Urinary bladder (tissue), 4 donors: ENCODE measurements at places on chromosomes 2 and 18.

DNA sequence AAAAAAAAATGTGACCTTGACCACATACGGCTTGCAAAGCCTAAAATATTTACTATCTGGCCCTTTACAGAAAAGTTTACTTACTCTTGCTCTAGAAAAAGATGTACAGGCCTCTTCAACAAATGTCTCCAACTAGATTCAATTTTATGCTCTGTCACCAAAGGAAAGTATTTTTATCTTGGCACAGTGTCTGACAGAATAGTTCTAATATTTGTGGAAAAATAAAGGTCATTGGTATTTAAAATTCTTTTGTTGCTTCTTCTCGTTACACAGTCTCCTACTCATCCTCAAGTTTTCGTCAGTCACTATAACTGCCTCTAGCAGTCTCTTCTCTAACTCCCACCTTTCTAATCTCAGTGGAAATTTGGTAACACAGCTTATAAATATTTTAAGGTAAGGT lies 1.4 kb downstream of the RBKS start:
- no peak for DNase-seq

GRCh38 chr2:160703648-160704585 lies 210.3 kb upstream of the RBMS1 start:
- no peak for DNase-seq

DNA sequence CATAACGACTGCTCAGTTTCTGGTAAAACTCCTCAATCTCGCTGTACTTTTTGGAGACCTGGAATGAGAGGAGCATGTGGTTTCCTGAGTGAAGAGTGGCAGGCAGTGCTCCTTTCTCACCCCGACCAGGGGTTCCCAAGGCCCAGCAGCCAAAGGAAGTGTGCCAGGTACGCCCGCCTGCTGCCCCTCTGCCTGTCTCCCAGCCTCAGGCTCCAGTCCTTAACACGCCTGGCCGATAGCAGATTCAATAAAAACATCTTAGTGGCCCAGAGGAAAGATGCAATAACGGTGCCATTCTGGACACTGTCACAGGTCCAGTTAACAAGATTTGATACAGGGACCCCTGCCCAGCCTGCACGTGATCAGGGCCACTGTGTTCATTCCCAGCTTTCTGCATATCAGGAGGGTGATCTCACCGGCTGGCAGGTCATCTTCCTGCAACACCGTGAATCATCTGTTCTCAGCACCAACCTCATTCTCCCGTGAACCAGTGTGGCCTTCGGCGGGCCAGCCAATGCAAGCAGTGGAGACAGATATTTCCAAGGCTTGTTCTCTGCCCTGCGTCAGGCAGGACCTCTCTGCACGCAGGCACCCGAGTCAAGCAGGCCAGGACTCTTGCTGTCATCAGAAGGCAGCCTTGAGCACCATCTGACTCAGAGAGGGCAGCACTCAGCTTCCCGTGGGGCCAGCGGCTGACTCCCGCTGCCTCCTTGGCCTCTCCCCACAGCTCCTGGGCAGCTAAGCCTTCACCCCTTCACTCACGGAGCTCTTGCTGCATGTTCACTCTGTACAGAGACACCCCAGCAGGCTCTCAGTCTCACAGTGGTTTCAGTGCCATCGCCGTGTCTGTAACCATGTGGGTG lies 9.5 kb downstream of the HS1BP3 start:
- DNase-seq: no peak

GRCh38 chr2:213246497-213247281 lies 37.6 kb upstream of the SPAG16 start:
- no peak for DNase-seq

DNA sequence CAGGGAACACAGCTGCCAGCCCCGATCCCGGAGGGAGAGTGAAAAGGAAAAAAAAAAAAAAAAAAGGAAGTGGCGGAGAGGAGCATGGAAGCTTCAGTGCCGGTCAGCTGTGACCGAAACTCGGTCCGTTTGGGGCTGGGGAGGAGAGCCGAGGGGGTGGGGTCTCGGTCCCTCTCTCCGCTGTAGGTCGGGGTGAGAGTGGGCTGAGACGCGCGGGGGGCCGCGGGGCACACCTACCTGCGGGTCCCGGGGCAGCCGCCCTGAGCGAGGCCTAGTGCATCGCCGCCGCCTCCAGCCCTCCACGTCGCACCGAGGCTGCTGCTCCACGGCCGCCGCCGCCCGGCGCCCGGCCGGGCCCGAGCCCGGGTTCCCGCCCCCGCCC lies 536 bp downstream of the VPS54 start:
- no peak for DNase-seq

- no peak for DNase-seq
Measured at GRCh38 chr2:38407111-38407682, 30.1 kb upstream of the ATL2 start.

GRCh38 chr18:12597760-12598159 lies 60.1 kb downstream of the SPIRE1 start:
- no peak for DNase-seq

- no peak for DNase-seq
Measured at GRCh38 chr2:54107903-54108615, 7.4 kb upstream of the ACYP2 start.

DNA sequence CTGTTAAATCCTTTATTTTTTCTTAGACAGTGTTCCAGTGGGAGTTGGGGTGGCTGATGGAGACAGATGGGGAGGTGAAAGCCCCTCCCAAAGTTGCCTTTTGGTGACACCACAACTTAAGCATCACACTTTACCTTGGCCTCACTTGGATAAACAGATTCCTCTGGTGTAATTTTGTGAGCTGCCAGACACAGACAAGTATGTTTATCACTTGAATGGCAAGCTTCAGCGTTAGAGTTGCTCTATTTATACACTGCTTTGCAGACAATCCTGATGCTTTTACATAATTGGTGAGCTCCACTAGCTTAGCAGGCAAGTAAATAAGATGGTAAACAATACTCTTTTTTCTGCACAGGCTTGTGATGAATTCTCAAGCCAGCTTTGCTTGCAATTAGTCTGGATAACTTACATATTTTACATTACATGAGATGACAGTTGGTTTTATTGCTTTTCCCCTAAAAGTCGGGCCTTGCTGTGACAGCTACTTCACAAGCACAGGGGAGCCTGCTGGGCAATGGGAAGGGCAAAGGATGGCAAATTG lies 226.2 kb downstream of the SLC8A1 start:
- no peak for DNase-seq

DNA sequence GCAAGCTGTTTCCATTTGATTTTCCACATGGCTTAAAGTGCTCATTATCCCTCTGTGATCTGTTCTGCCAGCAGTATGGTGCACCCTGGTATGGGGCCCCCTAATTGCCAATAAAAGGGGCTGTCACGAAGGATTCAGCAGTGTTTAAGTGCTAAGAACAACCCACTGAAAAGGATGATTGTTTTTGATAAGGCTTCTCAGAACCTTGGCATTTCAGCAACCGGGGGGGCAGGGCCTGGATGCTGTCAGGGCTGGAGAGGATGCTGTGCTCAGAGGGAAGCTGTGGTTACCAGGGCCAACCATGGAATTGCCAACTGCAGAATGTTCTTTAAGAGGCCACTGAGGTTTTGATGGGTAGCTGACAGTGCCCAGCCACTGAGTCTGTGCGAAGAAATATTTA lies 117.8 kb downstream of the CTIF start:
- DNase-seq: no peak

DNA sequence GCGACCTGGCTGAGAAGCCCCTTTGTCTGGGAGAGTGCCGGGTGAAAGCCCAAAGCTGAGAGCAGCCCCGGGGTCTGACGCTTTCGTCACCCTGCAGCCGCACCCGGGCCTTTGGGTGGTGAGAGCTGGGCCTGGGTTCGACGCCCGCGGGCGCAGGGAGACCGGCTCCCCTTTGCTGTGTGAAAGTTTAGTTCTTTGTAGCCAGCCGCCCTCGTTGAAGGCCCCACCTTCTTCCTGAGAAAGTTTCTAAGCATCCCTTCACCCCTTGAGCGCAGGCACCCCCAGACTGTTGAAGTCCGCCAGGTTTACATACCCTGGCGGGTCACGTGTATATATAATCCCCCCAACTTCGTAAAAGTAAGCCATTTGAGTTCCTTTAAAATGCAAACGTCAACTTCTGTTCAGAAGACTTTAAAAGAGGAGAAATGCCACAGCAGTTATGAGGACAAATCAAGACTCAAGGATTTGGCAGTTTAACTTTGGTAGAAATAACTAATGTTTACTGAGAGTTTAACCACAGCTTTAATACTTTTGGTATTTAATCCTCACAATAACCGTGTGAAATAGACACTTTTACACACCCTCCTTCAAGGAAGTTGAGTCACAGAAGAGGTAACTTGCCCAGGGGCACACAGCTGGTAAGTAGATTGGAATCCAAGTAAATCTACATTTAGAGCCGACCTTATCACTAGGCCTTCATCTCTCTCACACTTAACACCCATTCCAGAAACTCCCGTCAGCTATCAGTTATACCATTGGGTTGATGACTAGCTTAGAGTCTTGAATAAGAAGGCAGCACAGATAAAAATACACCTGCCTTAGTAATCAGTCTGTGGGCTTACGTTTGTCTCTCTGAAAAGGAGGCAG lies 1.1 kb upstream of the MBOAT2 start:
- no peak for DNase-seq

GRCh38 chr2:108616751-108617161 lies 82.5 kb downstream of the LIMS1 start:
- DNase-seq: peak; percentile 77

DNA sequence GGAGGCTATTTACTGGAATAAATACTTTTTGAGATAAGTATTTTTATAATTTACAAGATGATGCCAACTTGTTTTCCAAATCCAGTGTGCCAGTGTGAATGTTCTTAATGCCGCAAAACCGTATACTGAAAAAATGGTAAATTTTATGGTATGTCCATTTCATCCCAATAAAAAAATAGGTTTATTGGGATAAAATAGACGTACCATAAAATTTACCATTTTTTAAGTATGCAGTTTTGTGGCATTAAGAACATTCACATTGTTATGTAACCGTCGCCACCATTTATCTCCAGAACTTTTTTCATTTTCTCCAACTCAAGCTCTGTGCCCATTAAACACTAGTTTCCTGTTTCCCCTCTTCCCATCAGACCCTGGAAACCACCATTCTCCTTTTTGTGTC lies 167.9 kb downstream of the PARD3B start:
- no peak for DNase-seq

GRCh38 chr2:46230115-46230571 lies 67.1 kb upstream of the EPAS1 start:
- DNase-seq: no peak

GRCh38 chr18:1503847-1504246 lies 599.2 kb downstream of the ADCYAP1 start:
- DNase-seq: no peak

DNA sequence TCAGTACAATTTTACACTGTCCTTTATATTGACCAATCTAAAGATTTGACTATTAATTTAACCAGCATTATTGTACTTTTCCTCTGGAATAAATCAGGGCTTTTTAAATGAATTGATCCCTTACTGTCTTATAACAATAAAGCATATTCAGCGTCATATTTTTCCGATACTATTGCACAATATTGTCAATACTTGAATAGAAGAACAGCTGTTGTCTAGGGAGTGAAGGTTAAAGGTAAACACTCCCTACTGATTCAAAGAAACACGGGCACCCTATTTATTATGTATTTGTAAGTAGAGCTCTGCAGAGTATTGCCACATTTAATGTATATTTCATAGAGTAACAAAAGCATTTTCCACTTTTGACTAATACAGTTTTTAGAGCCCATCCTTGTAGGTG lies 134.4 kb downstream of the CAMKMT start:
- DNase-seq: no peak

GRCh38 chr2:82656420-82656819 lies 1802.7 kb downstream of the SUCLG1 start:
- DNase-seq: no peak

GRCh38 chr2:207770602-207771404 lies 1.1 kb upstream of the FZD5 start:
- DNase-seq: no peak

DNA sequence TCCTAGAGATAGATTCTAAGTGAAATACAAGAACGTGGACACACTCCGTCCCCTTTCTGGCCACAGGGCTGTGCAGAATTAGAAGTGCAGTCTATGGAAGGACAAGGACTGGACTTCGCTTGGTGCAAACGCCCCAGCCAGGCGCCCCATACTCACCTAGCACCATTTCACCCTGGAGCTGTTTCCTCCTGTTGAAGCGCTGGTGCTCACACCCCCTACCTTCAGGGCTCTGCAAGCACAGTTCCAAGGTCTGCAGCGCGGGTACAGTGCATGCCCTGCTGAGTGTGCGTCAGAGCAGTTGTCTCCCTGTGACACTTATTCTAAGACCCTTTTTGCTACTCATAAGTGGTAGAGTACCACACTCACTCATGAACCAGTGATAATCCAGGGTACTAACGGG lies 3.0 kb downstream of the HPCAL1 start:
- no peak for DNase-seq

DNA sequence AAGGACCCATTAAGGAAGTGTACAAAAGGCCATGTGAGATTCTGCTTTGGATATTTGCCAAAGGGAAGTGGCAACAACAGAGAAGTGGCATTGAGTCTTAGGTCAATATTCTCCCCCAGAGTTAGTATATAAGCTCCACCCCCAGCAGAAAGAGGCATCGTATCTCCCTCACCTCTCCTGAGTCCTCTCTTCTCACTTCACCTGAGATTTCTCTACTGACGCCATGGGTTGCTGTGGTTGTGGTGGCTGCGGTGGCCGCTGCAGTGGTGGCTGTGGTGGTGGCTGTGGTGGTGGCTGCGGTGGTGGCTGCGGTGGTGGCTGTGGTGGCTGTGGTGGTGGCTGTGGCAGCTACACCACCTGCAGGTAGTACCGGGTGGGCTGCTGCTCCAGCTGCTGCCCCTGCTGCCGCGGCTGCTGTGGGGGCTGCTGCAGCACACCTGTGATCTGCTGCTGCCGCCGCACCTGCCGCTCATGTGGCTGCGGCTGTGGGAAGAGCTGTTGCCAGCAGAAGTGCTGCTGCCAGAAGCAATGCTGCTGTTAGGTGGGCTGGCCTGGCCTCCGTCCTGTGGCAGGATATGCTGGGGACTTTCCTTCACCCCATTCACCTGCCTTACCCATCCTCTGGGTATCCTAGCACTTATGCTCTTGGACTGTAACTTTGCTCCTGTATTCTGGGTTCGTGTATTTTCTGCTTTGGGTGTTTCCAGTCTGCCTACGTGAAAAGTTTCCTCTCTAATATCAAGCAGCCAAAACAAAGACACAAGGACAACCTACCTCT lies 5.9 kb downstream of the SCYGR3 start:
- DNase-seq: no peak

- DNase-seq: no peak
Measured at GRCh38 chr2:39593439-39594393, 72.0 kb upstream of the TMEM178A start.

DNA sequence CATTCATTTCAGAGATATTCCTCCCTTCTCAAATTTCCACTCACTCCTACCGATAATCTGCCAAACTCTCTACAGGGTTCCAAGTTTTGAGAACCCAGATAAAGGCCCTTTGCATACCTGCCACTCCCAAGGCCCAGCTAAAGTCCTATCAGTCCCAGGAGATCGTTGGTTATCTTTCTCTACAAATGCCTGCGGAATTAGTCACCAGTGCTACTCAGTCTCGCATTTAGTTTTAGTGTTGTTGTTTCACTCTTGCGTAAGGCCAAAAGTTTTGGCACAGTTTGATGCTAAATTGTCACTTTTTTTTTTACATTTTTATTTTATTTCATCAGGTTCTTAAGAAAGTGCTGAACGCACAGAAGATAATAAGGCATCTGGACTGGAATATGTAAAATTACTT lies 29.2 kb upstream of the SETBP1 start:
- DNase-seq: peak; percentile 6
